ENCODE measurements at places on chromosomes 3 and 15.
A peak's percentile ranks its signal among the peaks of the same experiment; 100 is the strongest.

DNA sequence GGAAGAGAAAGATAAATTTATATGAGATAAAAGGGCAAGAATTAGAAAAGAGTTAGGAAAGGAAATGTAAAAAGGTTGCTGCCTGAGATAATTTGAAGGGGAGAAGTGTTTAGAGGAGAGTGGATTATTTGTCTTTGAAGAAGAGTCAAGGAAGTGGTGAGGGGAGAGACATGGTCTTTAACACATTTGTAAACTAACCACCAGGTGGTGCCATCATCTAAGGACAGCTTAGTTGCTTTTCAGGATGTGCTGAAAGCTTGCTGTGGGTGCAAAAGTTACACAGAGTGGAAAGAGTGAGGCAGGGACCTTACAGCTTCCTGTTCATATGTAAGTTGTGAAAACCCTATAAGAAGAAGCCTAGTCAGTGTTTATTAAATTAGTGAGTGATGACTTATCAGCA lies 114.1 kb upstream of the DNAJC19 start:
- peak; percentile 61 for DNase-seq

DNA sequence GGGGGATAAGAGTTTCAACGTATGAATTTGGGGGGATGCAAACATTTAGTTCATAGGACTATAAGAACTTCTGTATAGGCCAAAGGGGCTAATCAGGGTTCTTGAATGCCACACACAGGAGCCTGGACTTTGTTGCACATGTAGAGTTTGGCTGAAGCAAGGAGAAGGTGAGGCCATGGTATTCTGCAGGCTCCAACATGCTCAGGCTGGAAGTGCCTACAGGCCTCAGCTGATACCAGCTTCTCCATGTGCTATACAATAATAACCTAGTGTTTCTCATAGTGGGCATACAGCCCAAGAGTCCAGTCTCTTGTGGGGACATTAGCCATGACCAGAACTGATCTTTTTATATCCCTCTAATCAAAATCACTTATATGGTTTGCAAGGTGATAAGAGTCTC lies 399.7 kb upstream of the MCTP2 start:
- no peak for DNase-seq

DNA sequence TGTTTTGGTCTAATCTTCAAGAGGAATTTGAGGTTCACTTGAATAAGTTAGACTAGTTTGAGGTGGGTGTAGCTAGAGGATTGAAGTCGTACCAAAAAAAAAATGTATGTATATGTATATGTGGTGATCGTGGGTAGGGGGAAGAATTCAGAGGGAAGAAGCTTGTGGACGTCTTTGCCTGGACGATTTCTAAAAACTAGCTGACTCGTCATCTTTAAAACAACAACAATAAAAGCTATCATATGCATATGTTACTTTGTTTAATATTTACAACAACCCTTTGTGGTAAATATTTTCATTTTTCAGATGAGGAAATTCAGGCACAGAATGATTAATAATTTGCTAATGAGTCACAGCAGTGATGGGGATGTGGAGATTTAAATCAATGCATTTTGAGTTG lies 18.1 kb downstream of the RNF111 start:
- DNase-seq, result no peak

DNA sequence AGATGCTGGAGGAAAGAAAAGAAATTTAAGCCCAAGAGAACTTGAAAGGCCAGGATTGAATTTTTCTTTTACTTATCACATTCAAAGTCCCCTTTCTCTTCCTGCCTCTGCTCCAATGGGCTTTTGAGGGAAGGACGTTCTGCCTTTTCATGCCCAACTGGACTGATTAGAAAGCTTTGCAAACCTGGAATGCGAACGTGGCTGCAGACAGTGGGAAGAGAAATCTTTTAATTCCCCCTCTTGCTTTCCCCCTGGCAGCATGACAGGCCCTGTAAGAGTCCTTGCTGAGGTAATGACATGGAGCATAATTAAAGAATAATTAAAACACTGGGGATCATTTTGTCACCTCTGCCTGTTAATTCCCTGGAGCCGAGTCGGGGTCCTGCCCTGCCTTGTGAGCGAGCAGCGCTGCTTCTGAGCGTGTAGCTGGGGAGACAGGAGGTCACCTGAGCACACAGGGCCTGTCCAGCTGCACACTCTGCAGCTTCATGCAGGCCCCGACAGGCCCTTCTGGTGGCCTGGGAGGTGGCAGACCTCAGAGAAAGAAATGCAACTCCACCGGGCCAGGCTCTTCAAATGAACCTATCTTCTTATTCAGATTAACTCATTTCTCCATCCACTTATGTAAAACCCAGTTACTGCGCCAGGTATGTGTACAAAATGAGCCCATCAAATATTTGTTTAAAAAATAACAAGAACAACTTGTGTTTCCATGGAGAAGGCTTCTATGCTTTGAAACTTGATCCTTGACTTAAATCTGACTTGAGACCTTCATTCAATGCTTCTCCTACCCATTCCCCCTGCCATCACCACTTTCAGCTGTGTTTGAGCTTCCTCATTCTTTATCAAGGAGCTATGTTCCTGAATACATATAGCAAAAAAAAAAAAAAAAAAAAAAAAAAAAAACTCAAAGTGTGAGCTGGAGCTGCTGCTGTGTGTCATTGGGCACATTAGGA lies 628.2 kb upstream of the CFAP20DC start:
- no peak for DNase-seq

DNA sequence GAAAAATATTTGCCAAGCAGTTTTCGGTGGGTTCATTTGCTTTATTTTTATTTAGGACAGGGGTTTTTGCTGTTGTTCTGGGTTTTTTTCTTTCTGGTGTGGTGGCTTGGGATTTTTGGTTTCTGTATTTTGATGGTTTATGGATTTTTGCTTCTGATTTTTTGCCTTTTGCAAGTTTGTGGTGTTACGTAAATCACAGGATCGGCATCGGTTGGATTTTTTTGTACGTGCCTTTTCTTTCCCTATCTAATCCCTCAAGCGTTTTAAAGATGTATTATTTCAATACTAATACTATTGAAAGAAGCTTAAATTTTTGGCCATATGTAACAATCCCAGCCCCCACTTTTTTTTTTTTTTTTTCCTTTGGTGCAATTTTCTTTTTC lies 782 bp upstream of the BCL6 start:
- no peak for DNase-seq

DNA sequence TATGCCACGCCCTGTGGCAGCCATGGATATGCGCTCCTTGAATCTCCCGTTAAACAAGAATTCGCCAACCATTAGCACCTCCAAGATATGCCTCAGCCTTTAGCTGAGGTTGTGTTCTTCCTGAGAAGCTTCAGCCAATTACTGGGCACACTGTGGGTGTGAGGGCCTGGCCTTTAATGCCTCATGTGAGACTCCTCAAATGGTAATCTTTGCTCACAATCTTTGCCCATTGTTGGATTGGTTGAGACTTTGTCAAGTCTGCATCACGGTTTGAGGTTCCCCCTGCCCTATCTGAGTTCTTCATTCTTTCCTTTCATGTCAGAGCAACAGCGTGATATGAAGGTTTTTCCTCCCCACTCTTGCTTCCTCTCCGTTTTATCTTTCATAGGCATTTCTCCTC lies 108.1 kb upstream of the CCDC54 start:
- no peak for DNase-seq

GRCh38 chr15:39403640-39404117 lies 177.2 kb upstream of the THBS1 start:
- no peak for DNase-seq

- no peak for DNase-seq
These were observed at the start of gene COL8A1 for GRCh38 chr3:99638167-99638948. TSS of gene COL8A1 (plus strand) at chr3:99638594. CDS start at chr3:99790683, 152,089 bp downstream.

DNA sequence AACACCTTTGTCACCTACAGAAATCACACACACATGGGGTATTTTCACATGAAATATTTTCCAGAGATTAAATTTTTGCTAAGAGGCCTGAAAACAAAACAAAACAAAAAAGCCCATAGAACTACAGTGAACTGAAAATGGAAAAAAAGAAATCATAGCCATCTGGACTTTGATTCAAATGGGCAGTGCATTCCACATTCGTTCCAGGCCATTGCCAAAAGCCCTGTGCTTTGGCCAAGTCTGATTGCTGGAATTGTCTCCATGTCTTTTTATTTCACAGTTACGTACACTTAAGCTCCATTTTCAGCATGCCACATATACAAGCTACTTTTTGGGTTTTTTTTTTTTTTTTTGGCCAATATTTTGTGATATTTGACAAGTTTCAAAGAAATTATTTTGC lies 47.1 kb downstream of the TFG start:
- no peak for DNase-seq

GRCh38 chr3:149657926-149658743 lies at the start of gene WWTR1:
TSS of gene WWTR1 (minus strand) at chr3:149658025. CDS start at chr3:149657306, 719 bp downstream.
- peak; percentile 78 for DNase-seq

GRCh38 chr15:71702496-71702895 lies 107.9 kb upstream of the NR2E3 start:
- DNase-seq, result no peak

- no peak for DNase-seq
These were observed 19.8 kb downstream of the HMG20A start for GRCh38 chr15:77440378-77440999.

GRCh38 chr15:65626856-65627255 lies 5.1 kb downstream of the SLC24A1 start:
- no peak for DNase-seq

DNA sequence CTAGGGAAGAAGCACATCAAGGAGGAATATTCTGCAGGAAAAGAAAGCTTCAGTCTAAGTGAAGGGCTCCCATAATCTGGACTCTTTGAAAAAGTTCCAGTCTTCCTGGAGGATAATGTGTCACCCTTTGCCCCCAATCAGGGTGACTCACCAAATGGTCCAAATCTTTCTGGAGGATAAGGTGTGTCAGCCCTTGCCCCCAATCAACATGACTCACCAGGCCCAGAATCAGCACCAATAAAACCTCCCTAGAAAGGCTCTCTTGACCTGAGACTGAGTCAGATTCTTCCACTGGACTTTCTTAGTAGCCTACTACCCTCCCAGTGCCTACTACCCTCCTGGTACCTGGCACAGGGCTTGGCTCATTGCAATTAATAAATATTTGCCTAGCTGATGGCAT lies 9.5 kb upstream of the ARL14 start:
- no peak for DNase-seq

DNA sequence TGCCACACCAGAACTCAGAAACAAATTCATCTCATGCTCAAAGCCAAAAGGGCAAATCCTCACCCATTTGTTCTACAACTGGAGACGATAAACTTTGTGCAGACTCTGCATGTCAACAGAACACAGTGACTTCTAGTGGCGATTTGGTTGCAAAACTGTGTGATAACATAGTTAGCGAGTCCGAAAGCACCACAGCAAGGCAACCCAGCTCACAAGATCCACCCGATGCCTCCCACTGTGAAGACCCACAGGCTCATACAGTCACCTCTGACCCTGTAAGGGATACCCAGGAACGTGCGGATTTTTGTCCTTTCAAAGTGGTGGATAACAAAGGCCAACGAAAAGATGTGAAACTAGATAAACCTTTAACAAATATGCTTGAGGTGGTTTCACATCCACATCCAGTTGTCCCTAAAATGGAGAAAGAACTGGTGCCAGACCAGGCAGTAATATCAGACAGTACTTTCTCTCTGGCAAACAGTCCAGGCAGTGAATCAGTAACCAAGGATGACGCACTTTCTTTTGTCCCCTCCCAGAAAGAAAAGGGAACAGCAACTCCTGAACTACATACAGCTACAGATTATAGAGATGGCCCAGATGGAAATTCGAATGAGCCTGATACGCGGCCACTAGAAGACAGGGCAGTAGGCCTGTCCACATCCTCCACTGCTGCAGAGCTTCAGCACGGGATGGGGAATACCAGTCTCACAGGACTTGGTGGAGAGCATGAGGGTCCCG lies 199.7 kb downstream of the AKAP13 start:
- DNase-seq, result no peak

GRCh38 chr15:76217029-76217881 lies 94.0 kb downstream of the ETFA start:
- DNase-seq, result no peak

GRCh38 chr3:156417559-156418132 lies 137.3 kb downstream of the SSR3 start:
- DNase-seq, result no peak

DNA sequence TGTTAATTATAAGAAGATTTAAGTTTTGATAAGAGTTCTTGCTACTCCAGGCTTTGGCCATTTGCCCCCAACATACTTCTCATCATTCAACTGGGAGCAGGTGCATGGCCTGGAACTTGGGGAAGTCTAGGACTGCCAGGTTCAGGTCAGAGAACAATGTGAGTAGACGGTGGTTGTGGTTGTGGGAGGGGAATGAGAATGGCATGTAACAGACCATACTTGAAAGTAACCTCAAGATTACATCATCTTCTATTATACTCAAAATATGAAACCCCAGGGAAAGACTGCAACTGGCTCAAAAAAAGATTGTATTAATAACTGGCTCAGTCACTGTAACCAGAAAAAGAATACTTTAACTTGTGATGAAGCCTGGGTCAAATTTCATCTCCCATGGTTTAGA lies 364.9 kb upstream of the DPPA4 start:
- peak; percentile 55 for DNase-seq

DNA sequence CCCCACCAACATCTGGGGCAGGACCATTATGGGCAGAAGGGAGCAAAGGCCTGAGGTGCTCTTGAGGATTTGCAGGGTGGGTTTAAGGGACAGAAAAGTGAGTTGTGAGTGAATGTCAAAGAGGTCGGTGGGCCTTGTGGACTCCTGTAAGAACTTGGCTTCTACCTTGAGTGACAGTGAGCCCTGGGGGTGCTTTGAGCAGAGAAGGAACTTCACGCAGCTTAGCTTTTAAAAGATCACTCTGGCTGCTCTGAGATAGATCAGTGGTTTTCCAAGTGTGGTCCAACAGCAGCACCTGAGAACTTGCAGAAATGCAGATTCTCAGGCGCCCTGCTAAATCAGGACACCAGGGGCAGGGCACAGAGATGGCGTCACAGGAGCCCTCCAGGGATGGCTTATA lies 15.3 kb upstream of the ALAS1 start:
- no peak for DNase-seq

- no peak for DNase-seq
These were observed 98.3 kb upstream of the ZBTB20 start for GRCh38 chr3:115245438-115245837.

DNA sequence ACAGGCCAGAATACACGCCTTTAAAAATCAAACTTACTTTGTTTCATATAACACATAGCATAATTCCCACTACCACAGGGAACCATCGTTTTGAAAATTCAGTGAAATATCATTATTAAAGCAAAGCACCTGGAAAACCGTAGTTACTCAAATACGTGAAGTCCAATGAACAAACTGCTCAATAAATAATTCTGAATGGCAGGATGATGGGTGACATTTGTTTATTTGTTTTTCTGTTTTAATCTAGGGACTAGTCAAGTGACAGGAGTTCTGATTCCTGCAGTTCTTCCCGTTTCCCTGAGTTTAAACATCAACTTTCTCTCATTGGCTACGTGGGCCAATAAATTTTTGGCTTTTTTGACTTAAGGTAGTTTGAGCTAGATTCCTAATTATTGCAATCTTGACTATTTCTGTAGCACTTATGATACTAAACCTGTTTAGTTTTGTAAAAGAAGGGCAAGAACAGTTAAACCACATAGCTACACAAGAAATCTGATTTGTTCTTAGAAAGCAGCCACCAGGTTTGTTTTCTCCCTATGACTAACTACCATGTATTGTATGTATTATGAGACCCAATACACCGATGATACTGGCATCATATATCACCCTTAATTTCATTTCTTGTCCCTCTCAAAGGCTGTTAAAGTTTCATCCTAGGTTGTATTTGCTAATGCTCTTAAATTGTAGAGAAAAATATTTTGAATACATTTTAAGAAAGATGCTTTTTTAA lies 411.2 kb downstream of the SHQ1 start:
- peak; percentile 29 for DNase-seq

- no peak for DNase-seq
These were observed 11.3 kb upstream of the DLG1 start for GRCh38 chr3:197309528-197310361.

- no peak for DNase-seq
These were observed 9.2 kb downstream of the SHQ1 start for GRCh38 chr3:72839057-72839456.

- no peak for DNase-seq
These were observed 65.6 kb downstream of the PLSCR2 start for GRCh38 chr3:146403792-146404191.

All from activated CD4-positive, alpha-beta T cell treated with anti-CD3 and anti-CD28 coated beads, Interleukin-2, amount 10 ng/mL, durations not matched to agents 24 days and 14 days (primary cell).